ENCODE measurements at places on chromosomes 2 and 18.

DNA sequence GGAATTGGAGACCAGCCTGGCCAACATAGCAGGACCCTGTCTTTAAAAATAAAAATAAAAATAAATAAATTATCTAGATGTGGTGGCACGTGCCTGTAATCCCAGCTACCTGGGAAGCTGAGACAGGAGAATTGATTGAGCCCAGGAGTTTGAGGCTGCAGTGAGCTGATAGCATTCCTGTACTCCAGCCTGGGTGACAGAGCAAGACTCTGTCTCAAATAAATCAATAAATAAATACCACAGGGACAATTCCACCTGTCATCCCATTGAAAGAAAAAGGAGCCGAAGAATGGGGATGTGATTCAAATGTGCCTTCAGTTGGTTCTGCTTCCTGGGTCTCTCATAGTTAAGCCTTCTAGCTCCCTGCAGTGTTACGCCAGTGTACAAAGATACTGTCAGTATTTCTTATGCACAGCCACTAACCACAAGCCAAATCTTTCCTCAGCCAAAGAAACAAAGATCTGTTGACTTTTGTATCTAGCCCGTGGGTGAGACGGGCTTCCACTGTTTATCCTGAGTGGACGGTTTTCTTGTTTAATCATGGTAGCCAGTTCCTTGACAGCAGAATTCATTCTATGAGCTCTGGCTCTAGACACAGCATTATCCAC is 12.6 kb downstream of the LGALSL start:
- no peak for DNase-seq

DNA sequence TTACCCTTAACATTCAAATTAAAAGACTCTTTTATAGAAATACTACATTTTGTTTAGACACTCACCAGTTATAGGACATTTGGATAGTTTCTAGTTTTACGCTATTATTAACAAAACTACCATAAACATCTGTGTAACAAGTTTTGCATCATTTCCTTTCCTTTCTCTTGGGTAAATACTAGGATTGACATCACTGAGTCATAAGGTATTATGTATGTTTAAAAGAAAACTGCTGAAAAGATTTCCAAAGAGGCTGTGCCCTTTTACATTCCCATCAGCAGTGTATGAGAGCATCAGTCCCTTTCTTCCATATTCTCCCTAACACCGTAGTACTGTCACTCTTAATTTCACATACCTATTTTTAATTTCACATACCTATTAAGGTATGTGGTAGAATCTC is 130.6 kb downstream of the USP34 start:
- no peak for DNase-seq

- DNase-seq: peak; percentile 17
Observed at GRCh38 chr18:22977847-22978701, 44.9 kb downstream of the RBBP8 start.

DNA sequence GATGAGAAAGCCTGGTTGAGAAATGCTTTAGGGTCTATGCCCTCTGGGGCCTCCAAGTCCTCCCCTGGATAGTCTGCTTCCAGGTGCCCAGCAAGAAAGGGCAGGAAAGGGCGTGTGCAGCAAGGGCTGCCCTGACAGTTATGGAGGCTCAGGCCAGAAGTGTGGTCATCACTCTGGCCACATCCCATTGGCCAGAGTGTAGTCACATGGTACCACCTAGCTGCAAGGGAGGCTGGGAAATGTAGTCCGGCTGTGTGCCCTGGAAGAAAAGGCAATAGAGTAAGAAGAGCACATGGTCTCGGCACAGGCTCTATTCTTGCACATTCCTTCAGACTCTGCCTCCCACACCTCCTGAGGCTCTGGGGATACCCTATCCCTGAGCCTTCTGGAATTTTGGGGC is 35.7 kb downstream of the ODC1 start:
- DNase-seq: no peak

DNA sequence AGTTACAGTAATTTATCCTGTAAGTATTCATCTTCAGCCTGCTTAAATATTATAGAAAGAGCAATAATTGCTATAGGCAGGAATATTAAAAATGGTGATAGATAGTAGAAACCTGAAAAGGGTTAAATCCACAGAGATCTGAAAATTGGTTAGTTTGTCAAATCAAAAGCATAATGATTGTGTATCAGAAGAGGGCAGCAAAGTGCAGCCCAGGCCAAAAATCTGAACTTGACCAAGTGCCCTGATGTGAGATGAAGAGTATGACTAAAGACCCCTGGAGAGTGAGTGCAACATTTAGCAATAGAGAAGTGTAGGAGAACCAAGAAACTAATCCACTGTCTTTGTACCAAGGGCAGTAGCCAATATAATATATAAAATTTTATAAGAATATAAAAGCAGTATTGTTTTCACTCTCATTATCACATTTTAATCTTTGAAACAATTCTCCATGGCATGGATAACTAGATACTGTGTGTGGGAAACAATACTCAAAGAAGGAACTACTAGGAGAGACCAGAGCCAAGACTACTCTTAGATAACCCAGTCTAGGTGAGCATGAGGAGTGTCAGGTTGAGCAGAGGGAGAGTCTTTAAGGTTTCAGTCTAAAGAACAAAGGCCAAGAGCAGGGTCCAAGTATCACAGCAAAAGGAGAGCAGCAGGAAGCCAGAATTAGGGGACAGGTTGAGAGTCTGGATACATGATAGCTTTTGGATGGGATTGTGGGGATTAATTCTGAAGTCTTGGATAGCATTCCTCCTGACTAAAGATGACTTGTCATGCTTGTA is 148.7 kb downstream of the CALCRL start:
- no peak for DNase-seq

DNA sequence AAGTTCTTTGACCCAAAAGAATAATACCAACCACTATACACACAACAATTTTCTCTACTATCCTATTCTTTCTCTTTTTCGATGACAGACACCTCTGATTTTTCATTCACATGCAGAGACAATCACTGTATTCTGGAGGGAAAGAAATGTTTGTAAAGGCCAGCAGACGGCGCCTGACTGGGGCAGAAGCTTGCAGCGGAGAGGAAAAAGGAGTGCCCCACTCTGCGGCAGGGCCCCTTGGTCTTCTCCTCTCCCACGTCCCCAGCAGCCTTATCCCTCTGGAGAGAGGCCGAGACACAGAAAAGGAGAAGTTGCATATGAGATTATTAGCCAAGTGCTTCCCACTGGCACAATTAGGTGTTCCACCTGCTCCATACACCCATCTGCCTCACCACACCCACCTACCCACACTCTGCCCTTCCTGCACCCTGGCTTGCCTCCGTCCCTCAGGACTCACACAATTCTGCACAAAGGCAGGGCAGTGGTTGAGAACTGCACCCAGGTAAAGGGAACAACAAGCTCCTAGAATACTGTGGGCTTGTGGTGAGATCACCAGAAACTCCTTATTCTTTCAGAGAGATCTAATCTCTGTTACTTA is 687.3 kb downstream of the NRXN1 start:
- DNase-seq: no peak

DNA sequence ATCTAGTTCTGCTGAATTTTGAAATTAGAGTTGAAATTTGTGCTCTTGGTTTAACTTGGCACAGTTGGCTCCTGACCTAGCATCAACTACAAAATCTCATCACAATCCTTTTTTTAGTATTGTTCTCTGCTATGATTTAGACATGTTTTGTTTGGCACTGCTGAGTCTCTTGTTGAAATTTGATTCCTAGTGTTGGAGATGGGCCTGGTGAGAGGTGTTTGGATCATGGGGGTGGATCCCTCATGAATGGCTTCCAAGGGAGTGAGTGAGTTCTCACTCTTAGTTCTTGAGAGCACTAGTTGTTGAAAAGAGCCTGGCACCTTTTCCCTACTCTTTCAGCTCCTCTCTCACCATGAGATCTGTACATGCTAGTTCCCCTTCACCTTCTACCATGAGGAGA is 605.6 kb upstream of the SLC39A10 start:
- no peak for DNase-seq

DNA sequence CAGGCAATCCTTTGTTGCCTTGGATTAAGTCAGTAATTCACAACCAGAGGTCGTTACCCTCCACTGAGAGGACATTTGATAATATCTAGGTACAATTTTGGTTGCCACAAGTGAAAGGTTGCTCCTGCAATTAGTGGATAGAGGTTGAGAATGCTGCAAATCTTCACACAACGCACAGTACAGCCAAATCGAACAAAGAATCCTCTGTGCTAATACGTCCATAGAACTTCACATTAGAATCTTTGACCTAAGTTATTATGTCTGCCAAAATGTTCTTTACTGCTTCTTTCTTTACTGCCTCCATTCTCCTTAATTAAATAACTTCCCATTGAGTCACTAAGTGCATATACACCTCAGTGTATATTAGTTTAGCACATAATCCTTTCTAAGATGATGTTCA is 879.5 kb downstream of the TRIB2 start:
- DNase-seq: no peak

DNA sequence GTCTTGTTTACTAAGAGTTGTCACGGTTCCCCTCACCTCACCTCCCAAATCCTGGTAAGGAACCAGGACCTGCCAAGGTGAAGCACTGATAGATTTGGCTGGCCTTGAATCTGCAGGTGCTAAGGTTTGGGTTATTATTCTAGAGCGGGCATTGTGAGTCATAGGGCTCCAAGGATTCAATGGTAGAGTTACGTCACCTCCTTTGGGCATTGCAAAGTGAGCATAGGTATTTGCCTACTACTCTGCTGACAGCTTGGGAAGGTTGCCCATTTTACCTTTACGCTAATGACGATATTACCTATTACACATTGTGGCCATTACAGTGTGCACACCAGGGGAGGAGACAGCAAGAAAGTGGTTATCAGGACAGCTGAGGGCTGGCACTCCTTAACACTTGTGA is 59.3 kb downstream of the SETBP1 start:
- DNase-seq: no peak

DNA sequence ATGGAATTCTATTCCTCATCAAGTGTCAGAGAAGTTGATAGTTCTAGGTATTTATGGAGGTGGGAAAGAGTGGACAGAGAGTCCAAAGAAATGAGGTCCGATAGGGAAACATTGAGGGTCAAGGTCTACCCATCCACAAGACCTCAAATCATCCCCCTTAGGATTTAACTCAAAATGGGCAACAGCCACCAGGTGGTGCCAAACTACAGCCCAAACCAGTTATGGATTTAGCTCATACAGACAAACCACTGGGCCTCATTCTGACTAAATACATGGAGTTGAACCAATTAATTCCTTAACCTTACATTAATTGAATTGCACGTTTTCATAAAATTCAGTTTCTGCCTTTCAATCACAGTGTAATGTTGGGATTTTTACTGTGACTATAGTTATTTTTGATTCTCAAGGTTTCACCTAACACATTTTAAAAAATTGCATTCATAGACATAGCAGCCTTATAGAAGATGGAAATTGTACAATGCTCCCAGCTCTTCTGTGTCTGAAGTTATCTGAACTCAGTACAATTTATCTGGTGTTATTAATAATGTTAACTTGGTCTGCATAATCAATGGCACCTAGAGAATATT is 98.2 kb upstream of the HNMT start:
- DNase-seq: peak; percentile 32

DNA sequence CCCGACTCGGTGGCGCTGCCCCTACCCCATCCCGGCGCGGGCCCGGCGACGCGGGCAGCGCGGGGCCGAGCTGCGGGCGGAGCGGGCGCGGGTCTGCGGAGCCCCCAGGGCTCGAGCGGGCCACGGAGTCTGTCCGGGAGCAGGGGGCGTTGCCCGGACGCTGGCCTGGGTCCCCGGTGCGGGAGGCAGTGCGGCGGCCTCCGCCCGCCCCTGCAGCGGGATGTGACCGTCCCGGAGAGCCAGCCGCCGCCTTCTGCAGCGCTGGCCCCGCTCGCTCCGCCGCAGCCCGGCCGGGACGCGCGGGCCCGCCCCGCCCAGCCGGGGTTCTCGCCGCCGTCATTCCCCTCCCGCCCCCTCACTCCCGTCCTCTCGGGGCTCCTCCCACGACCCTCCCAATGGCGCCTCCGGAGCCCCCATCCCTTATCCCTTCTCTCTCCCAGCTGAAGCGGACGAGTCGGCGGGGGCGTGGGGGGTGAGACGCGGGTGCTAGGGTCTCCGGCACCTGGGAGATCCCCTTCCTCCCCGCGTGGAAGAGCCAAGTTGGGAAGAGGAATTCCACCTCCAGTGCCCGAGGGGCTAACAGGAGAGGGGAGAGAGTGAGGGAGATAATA is at the start of gene FNDC4:
FNDC4 (minus strand) TSS at position 257 of the 611 bp plus-strand sequence. CDS start 521 bp downstream, outside the sequence.
- no peak for DNase-seq

DNA sequence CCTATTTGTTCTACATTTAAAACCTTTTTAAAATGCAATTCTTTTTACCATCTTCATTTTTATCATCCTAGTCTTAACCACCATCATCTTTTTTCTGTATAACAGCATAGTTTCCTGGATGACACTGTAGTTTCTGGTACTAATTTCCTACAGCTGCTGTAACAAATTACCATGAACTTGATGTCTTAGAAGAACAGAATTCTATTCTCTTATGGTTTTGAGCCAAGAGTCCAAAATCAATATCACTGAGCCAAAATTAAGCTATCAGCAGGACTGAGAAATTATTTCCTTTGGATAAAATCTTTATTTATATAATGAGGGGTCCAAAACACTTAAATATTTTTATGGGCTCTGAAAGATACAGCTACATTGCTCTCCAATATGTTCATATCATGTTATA is 539.3 kb downstream of the METTL4 start:
- no peak for DNase-seq

- no peak for DNase-seq
Observed at GRCh38 chr2:206494061-206494460, 50.7 kb downstream of the ADAM23 start.

- DNase-seq: no peak
Observed at GRCh38 chr2:170354855-170355780, 177.2 kb downstream of the MYO3B start.

- DNase-seq: no peak
Observed at GRCh38 chr2:7023542-7023941, 106.3 kb downstream of the RNF144A start.

DNA sequence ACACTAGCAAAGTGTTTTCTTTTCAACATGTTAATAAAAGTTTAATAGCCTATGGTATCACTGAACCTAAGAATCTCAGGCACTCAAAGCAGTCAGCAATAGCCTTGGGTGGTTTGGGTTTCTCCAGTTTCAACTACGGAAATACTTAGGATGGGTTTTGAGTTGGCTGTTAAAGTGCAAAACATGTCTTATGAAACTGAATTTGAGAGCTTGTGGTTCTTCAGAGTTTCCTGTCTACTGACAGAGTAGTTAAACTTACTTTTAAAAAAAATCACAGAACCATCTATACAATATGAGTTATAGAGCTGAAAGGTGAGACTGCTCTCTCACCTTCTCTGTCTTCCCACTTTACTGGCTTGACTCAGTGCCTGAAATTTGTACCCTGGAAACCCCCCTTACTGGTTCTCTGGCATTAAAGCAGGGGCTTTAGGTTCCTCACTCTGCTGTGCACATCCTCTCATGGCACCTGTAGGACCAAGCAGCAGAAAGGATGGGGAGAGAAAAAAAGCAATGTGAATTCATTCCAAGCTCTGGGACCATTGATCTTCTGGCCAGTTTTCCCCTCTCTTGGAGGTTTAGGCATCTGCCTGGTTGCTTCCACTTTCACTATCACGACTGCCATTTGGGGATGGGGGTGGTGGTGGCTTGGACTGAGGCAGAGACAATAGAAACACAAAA is 18.1 kb downstream of the CCDC141 start:
- peak; percentile 56 for DNase-seq

- no peak for DNase-seq
Observed at GRCh38 chr2:39620067-39620466, 45.6 kb upstream of the TMEM178A start.

Measured in CD4-positive, alpha-beta T cell treated with Interleukin-15 for 4 hours (primary cell).